Upper lobe of right lung (tissue), 1 donor: ENCODE measurements at places on chromosomes 5 and 9.

- no peaks in the 10 kb centered on the region for H3K27me3 ChIP-seq
- no peak overlapping the region for H3K4me3 ChIP-seq
- H3K4me1 ChIP-seq: peaks cover 59% of the 10 kb centered on the region
- no peaks in the 10 kb centered on the region for H3K36me3 ChIP-seq
These were observed 164.2 kb downstream of the AUH start for GRCh38 chr9:91197232-91198181.

GRCh38 chr9:126125992-126126409 is 200.6 kb upstream of the MVB12B start:
- no peak overlapping the region for H3K27ac ChIP-seq
- no peaks in the 10 kb centered on the region for H3K4me1 ChIP-seq
- H3K27me3 ChIP-seq: peaks cover 9% of the 10 kb centered on the region

DNA sequence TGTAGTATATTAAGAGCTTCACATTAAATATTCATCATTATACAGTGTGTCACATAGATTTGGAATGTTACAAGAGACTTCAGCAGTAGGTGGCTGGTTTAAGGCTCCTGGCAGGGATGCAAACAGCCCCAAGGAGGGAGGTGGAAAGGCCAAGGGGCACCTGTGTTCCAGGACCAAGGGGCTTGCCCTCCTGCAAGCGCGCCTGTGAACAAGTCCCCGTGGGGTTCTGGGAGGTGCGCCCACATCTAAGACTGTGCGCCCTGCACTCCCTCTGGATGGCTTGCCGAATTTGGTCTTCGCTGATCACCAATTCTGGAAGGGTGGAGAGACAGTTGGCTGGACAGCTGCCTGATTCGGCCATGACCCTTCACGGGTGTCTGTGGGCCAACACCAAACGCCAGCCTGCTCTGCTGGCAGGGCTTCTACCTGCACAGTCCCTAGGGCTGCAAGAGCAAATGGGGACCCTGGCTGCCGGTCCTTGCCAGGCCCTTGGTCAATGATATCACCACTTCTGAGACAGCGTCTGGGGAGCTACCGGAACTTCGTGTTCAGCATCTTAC is 12.1 kb upstream of the SLC25A51 start:
- H3K4me3 ChIP-seq: no peak overlapping the region
- peaks cover 18% of the 10 kb centered on the region for H3K4me1 ChIP-seq
- H3K27ac ChIP-seq: peak overlapping the region; percentile 72
- DNase-seq: no peak
- no peaks in the 10 kb centered on the region for H3K36me3 ChIP-seq

DNA sequence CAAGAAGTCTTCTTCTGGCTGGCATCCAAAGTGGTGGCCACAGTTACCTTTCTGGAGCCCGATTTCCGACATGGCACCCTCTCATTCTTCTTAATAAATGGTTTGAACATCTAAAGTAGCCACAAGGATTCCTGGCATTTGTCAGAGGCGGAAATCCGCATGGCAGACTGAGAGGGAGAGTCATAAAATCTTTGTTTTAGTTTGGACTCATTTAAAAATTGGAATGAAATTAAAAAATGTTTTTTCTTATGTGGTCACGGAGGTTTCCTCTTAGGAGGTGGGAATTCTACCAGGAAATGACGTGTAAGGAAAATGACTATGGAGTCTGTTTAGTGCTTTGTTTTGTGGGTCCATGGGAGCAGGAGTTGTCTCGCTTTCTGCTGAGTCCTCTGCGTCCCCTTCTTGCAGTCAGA is 133.0 kb upstream of the PTCH1 start:
- no peak overlapping the region for H3K4me3 ChIP-seq
- no peaks in the 10 kb centered on the region for H3K4me1 ChIP-seq
- DNase-seq: no peak
- no peaks in the 10 kb centered on the region for H3K36me3 ChIP-seq
- no peaks in the 10 kb centered on the region for H3K27me3 ChIP-seq
- no peak overlapping the region for H3K27ac ChIP-seq

GRCh38 chr9:112771359-112772214 is 21.0 kb downstream of the SNX30 start:
- H3K36me3 ChIP-seq: no peaks in the 10 kb centered on the region
- peaks cover 26% of the 10 kb centered on the region for H3K4me1 ChIP-seq
- no peak overlapping the region for H3K4me3 ChIP-seq

DNA sequence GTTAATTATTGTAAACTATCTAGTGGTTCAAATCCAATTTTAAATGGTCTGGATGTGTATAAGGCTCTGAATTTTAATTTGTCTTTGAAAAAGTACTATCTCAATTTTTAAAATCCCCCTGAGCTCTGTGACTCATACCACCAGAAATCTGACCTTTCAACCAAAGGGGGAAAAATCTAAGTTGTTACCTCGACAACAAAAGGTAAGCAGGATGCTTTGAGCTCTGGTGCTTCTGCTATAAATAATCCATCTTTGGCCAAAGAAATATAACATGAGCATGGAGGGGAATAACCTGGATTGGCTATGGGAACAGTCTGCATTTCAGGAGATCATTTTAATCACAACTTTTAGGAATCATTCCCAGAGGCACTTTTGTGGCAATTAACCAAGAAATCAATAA is 76.3 kb upstream of the PCSK1 start:
- no peaks in the 10 kb centered on the region for H3K36me3 ChIP-seq
- no peak overlapping the region for H3K27ac ChIP-seq
- H3K4me3 ChIP-seq: no peak overlapping the region
- H3K27me3 ChIP-seq: no peaks in the 10 kb centered on the region
- no peaks in the 10 kb centered on the region for H3K4me1 ChIP-seq

DNA sequence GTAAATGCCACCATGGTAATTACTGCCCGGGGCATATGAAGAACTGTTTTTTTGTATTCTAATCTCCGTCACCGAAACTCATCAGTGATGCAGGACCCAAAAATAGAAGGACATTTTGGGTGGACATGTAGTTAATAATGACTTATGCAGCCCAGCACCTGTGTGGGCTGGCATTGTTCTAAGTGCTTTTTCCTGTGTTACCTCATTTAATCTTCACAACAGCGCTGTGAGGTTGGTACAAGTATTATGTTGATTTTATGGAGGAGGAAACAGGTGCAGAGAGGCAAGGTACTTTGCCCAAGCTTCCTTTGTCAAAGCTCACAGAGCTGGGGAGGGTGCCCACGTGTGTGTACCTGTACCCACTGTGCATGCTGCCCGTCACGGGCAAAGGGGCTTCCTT is 58.4 kb downstream of the DAPK1 start:
- peaks cover 42% of the 10 kb centered on the region for H3K4me1 ChIP-seq
- no peak overlapping the region for H3K4me3 ChIP-seq
- H3K27me3 ChIP-seq: no peaks in the 10 kb centered on the region
- DNase-seq: no peak

DNA sequence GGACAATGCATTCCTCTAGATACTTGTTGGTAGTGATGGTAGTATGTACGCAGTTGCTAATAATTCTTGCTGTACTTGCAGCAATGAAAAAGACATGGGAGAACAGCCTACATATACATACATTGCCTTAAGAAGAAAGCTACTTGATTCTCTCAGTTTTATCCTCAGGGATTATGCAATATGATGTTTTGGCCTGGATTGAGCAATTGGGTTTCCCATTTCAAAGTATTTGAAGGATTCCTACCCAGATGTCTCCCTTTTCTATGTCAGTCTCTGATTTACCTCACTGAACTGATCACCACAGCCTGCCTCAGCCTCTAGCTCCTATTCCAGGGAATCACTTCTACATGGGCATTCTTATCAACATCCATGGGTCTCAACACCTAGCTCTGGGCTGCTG is 210.1 kb upstream of the CDH10 start:
- no peak overlapping the region for H3K27ac ChIP-seq
- no peak overlapping the region for H3K4me3 ChIP-seq
- no peaks in the 10 kb centered on the region for H3K36me3 ChIP-seq
- DNase-seq: no peak
- no peaks in the 10 kb centered on the region for H3K4me1 ChIP-seq

GRCh38 chr9:34490360-34490759 is 31.8 kb downstream of the DNAI1 start:
- H3K4me1 ChIP-seq: no peaks in the 10 kb centered on the region
- H3K27me3 ChIP-seq: peaks cover 3% of the 10 kb centered on the region
- H3K4me3 ChIP-seq: no peak overlapping the region
- no peak overlapping the region for H3K27ac ChIP-seq
- H3K36me3 ChIP-seq: no peaks in the 10 kb centered on the region
- DNase-seq: no peak

- no peaks in the 10 kb centered on the region for H3K36me3 ChIP-seq
- no peak overlapping the region for H3K27ac ChIP-seq
- H3K4me3 ChIP-seq: no peak overlapping the region
- no peaks in the 10 kb centered on the region for H3K4me1 ChIP-seq
- DNase-seq: no peak
These were observed 23.9 kb upstream of the FANCC start for GRCh38 chr9:95341293-95341962.

DNA sequence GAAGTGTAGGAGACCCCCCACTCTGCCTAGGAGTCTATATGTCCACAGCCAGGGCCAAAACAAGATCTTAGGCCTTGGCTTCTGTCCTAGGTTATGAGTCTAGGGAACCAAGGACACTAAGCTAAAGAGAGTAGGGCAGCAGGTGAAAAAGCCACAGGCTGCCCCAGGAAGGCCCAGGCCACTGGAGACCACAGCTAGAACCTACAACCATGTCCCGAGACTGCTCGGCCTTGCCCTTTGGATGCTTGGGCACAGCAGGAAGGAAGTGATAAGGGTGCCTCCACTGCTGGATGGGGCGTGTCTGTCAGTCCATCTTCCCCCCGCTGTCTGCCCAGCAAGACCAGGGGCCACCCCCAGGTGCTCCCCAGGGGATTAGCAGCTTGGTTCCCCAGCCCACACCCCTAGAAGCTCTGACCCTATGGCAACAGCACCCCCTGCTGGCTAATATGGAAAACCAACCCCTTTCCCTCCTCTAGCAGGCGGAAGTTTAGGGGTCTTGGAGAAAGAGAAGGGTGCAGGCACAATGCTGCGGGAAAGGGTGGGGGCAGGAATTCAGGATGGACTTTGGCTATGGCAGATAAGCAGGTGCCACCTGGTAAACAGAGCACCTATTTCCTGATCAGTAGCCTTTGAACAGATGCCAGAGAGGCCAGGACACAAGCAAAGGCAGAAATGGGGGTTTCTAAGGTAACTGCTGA is 10.5 kb upstream of the IRF1 start:
- H3K4me1 ChIP-seq: peaks cover 40% of the 10 kb centered on the region
- no peaks in the 10 kb centered on the region for H3K36me3 ChIP-seq
- no peak overlapping the region for H3K4me3 ChIP-seq
- peak; percentile 77 for DNase-seq
- no peaks in the 10 kb centered on the region for H3K27me3 ChIP-seq
- peak overlapping the region; percentile 63 for H3K27ac ChIP-seq

DNA sequence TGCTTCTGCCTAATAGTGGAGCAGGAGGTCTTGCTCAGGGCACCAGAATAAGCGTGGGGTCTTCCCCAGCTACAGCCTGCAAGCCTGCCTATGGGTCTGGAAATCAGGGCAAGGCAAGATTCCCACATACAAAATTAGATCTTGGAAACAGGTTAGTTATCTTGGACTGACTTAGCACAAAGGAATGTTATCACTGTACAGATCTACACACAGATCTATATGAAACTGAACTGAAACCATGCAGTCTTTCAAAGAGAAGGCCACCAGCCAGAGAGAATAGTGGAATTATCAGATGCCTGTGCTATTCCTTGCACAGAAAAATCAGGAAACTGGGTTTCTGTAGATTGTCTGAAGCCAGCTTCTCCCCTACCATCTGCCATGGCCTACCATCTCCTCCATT is 585.7 kb downstream of the ACTL7B start:
- peaks cover 9% of the 10 kb centered on the region for H3K4me1 ChIP-seq
- no peaks in the 10 kb centered on the region for H3K27me3 ChIP-seq
- H3K27ac ChIP-seq: no peak overlapping the region
- no peaks in the 10 kb centered on the region for H3K36me3 ChIP-seq

DNA sequence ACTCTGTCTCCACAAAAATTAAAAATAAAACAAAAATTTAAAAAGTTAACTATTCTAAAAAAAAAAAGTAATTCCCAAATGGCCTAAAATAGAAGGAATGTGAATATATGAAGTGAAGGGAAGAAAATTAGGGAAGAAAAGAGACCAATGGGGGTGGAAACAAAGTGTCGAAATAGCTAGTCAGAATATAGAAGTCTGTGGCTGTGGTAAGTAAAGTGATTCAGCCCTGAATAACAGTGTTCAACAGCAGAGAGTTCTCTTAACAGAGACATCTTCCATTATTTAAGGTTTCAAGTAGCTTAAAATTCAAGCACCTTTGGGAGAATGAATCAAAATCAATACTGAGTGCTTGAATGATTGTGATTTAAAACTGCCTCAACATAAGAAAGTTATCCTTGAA is 51.7 kb downstream of the LPAR1 start:
- H3K27ac ChIP-seq: no peak overlapping the region
- no peak for DNase-seq
- no peaks in the 10 kb centered on the region for H3K36me3 ChIP-seq
- no peak overlapping the region for H3K4me3 ChIP-seq

DNA sequence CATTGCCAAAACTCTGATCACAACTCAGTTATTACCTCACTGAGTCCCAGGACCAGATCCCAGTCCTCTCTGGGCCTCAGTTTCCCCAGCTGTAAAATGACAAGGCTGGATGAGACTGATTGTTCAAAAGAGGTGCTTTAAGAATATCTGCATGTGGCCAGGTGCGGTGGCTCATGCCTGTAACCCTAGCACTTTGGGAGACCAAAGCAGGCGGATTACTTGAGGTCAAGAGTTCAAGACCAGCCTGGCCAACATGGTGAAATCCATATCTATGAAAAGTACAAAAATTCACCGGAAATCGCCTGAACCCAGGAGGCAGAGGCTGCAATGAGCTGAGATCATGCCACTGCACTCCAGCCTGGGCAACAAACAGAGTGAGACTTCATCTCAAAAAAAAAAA is 8.3 kb downstream of the ATOX1 start:
- H3K4me1 ChIP-seq: peaks cover 26% of the 10 kb centered on the region
- no peaks in the 10 kb centered on the region for H3K27me3 ChIP-seq
- peaks cover 19% of the 10 kb centered on the region for H3K36me3 ChIP-seq

DNA sequence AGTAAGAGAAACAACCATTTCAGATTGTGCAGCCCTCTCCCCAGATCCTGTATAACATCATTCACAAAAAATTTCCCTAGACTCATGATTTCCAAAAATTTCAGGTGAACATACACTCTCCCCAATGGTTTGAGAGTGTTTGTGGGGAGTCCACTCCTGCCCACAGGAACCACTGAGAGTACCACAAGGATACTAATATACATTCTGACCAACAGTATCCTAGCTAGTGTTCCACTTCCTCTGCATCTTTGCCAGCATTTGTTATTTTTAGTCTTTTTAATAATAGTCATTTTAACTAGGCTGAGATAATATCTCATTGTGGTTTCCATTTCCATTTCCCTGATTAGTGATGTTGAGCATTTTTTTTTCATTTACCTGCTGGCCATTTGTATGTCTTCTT is 155.4 kb downstream of the DTWD2 start:
- H3K27ac ChIP-seq: no peak overlapping the region
- no peaks in the 10 kb centered on the region for H3K36me3 ChIP-seq
- no peaks in the 10 kb centered on the region for H3K27me3 ChIP-seq

DNA sequence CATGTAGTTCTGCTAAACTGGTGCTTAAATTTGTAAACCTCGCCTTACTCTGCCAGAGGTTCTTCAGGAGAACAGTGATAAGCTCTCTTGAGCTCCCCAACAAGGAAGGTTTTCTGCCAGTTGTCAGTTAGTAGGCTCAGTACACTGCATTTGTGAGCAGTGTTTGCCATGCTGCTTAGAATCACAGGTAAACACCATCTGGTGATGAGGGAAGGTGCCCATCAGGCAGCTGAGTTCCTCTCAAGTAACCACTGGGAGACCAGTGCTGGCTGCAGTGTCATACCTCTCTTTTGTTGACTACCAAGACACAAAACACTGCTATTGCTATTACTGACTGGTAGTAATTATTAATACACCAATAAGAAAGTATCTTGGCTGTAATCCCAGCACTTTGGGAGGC is 186.2 kb upstream of the OTULINL start:
- DNase-seq: no peak
- H3K27me3 ChIP-seq: no peaks in the 10 kb centered on the region
- H3K36me3 ChIP-seq: peaks cover 82% of the 10 kb centered on the region
- no peak overlapping the region for H3K27ac ChIP-seq
- no peak overlapping the region for H3K4me3 ChIP-seq
